ENCODE measurements at places on chromosomes 11 and 22. TPM values are rescaled to one million over a fixed set of nuclear protein-coding genes. Genes with fewer than 3 reads are reported as not detected.

Gene OR4D5
- total RNA-seq: not detected

Gene BLID
- total RNA-seq: 11.9 TPM

Gene UBQLNL
- 0.08 TPM for total RNA-seq

Gene SESN3
- total RNA-seq: 22.6 TPM

Gene PGA5
- not detected for total RNA-seq

Gene HBG2
- not detected for total RNA-seq

Gene RBMXL2
- 0.08 TPM for total RNA-seq

Gene DBX1
- total RNA-seq: not detected

Gene PHF21A
- total RNA-seq: 7.8 TPM

Gene OR4C12
- total RNA-seq: not detected

Measured in smooth muscle cell of the coronary artery (primary cell).